ENCODE measurements at places on chromosomes 7 and 10. TPM values are rescaled to one million over a fixed set of nuclear protein-coding genes. Genes with fewer than 3 reads are reported as not detected.

DNA sequence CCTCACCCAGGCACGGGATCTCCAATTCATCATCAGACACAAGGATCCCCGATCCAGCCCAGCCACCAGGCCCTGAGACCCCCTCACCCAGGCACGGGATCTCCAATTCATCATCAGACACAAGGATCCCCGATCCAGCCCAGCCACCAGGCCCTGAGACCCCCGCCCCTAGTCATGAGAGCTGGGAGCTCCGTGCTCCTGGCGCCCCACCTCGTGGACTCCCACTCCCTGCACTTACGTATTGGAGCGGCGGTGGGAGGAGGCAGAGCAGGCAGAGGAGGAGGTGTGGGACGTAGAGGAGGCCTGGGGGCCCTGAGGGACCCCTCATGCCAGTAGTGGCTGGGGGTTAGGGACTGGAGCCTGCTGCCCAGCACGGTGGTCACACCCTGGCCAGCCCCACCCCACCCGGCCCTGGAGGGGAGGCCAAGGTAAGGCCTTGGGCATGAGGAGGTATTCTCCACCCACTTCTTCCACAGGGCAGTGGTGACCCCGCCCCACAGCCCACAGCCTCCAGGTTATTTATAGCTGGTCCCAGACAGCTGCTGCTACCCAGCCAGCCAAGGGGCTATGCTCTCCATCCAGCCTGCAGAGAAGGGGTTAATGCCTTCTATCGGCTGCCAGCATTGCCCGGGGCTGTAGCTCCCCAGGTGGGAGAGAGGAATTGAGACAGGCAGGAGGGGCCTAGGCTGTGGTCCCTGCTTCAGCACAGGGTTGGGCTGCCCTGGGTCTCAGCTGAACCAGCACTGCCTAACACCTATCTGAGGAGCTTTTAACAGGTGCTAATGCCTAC is 17.6 kb upstream of the CRHR2 start:
- DNase-seq = no peak

The MLXIPL gene
- 0.53 TPM for total RNA-seq

The GJC3 gene
- total RNA-seq = not detected

The LFNG gene
- total RNA-seq = 85.6 TPM

The CUBN gene
- not detected for total RNA-seq
